Bronchus fibroblast of lung (primary cell): ENCODE measurements at places on chromosomes 5 and 9. TPM values are rescaled to one million over a fixed set of nuclear protein-coding genes. Genes with fewer than 3 reads are reported as not detected.

The SPATA24 gene
- 5.1 and 7.4 TPM in 2 replicates for total RNA-seq

The SCGB3A2 gene
- total RNA-seq, result not detected in 2 replicates

The ADRB2 gene
- total RNA-seq, result 1.9 and 2.5 TPM in 2 replicates

The IFNB1 gene
- not detected in 2 replicates for total RNA-seq

The NR2F1-AS1 gene
- total RNA-seq, result 8.4 and 10.3 TPM in 2 replicates

The TAF1L gene
- total RNA-seq, result not detected in 2 replicates

The IFNA2 gene
- not detected in 2 replicates for total RNA-seq

The C5orf52 gene
- not detected in 2 replicates for total RNA-seq

The PCDHAC1 gene
- not detected in 2 replicates for total RNA-seq

The GRM6 gene
- total RNA-seq, result not detected in 2 replicates

The SPATA31D1 gene
- not detected in 2 replicates for total RNA-seq

The OLFM1 gene
- 0.17 TPM in 1 of 2 replicates, not detected in the other for total RNA-seq

The NRG2 gene
- 0.15 and 0.17 TPM in 2 replicates for total RNA-seq

The ANKDD1B gene
- total RNA-seq, result 0.15 TPM in 1 of 2 replicates, not detected in the other

The CCDC152 gene
- 2.8 and 4.0 TPM in 2 replicates for total RNA-seq

The SH3PXD2B gene
- total RNA-seq, result 21.4 and 24.1 TPM in 2 replicates

The OR1L8 gene
- not detected in 2 replicates for total RNA-seq

The TRIO gene
- total RNA-seq, result 76.9 and 77.7 TPM in 2 replicates

The HAND1 gene
- not detected in 2 replicates for total RNA-seq

The LCP2 gene
- total RNA-seq, result not detected in 2 replicates

The TRAPPC13 gene
- 12.0 and 17.8 TPM in 2 replicates for total RNA-seq

The IFNA1 gene
- not detected in 2 replicates for total RNA-seq

The TMEM267 gene
- 4.2 and 5.6 TPM in 2 replicates for total RNA-seq

The TMEM252 gene
- total RNA-seq, result not detected in 2 replicates

The SLC2A8 gene
- 8.0 and 9.2 TPM in 2 replicates for total RNA-seq
